Naive B cell (primary cell): ENCODE measurements at places on chromosomes 3 and 15.

GRCh38 chr15:39640665-39641064 is 59.8 kb downstream of the THBS1 start:
- no peak for DNase-seq

DNA sequence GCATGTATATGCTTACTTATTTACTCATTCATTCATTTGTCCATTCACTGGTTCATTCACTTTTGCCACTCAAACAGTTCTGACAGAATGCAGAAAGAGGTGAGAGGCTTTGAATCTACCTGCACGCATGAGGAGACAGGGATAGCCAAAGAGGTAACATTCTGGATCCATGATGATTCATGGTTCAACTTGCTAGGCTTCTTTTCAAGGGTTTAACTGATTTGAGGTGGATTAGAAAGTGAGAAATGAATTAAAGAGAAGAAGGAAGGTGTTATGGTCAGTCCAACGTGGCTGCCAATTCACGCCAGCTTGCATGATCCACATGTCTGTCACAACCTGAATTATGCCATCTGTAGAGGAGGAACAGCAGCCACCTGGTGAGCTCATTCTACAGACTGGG is 260.6 kb downstream of the ARRDC4 start:
- no peak for DNase-seq

- no peak for DNase-seq
These were observed 6.5 kb downstream of the IGF2BP2 start for GRCh38 chr3:185818267-185818875.

GRCh38 chr3:188345223-188345622 is 191.3 kb downstream of the LPP start:
- DNase-seq: no peak

GRCh38 chr3:13262493-13263211 is 157.5 kb downstream of the NUP210 start:
- no peak for DNase-seq
